ENCODE measurements at places on chromosomes 5 and 9.

GRCh38 chr5:37811866-37812265 lies 28.0 kb downstream of the GDNF start:
- DNase-seq, result no peak

GRCh38 chr9:34536685-34537084 lies 13.9 kb upstream of the ENHO start:
- no peak for DNase-seq

- DNase-seq, result no peak
These were observed 23.7 kb downstream of the ENHO start for GRCh38 chr9:34499076-34499475.

GRCh38 chr5:991472-992267 lies 16.9 kb upstream of the NKD2 start:
- DNase-seq, result no peak

- DNase-seq, result no peak
These were observed 37.5 kb upstream of the CPEB4 start for GRCh38 chr5:173850659-173851058.

- no peak for DNase-seq
These were observed 59.4 kb downstream of the SIL1 start for GRCh38 chr5:139138809-139139208.

DNA sequence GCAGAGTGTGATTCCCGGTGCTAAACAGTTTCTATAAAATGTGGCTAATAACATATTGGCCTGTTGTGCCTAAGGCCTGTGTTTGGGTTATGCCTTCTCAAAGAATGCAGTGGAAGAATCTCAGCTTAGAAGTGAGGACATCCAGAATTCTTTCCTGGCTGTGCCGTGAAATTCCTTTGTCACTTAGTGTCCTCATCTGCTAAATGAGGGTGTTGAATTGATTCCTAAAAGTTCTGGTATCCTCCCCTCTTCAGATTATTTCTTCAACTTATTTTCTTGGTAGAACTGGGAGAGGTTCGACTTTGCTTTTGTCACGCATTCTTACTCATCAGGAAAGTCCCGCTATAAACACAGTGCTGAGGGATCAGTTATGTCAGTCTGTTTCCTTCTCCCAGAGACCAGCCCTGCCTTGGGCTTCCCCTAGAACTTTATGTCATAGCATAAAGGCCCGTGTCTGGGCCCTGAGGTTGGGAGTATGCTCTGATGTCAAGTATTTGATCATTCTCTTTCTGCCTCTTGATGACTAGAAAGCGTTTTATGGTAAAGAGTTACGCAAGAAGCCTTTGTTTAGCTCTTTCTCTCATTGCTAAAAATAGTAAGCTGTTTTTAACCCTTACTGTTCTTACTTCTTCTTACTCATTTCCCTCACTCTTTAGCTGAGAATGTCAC lies 29.5 kb downstream of the MTAP start:
- no peak for DNase-seq

DNA sequence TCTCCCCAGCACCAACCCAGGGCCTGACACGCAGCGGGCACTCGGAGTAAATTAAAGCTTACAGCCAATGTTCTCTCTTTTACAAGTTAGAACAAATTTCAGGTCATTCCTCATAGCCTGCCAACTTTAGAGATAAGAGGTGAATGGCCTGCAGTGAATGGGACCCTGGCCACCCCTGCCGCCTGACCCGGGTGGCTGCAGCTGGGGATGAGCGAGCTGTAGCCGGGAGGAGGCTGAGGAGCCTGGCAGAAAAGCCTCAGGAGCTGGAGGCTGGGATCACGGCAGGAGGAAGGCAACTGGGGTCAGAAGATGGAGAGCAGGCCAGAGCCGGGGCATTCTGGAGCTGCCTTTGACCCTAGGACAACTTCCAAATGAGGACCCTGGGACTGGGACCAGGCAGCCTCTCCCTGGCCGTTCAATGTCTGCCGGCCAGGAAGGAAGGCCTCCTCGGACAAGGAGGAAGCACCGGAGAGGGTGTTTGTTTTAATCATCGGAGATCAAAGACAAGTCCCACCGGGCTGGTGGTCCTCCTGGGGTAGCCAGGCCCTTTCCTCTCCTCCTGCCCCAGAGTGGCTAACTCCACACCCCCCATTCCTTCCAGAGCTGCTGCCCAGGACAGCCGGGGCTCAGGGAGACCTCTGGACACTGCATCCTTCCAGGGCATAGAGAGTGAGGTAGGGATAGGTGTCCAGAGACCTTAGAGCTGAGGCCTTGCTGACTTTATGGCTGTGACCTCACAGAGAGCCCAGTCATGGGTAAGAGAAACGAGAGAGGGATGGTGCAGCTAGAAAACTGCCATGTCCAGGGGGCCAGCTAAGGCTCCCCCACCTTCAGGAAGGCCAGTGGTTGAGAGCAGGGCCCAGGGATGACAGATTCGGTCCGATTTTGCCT lies 87.3 kb upstream of the LMX1B start:
- DNase-seq, result no peak

DNA sequence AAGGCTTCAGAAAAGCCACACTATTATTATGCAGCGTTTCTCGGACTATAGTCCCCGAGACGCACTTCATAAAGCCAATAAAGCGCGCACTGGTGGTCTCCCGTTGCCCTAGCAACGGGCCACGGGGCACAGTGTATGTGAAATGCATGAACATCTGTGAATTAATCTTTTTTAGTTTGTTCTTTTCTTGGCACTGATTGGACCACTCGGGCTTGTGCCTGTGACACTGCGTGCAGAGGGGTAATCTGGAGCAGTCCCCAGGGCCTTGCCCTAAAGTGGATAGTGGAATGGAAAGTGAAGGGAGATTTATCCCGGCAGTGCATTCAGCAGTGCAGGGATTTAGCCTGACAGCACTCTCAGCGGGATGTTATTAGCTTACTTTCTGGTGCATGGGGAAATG lies 92.1 kb downstream of the TLE4 start:
- no peak for DNase-seq

DNA sequence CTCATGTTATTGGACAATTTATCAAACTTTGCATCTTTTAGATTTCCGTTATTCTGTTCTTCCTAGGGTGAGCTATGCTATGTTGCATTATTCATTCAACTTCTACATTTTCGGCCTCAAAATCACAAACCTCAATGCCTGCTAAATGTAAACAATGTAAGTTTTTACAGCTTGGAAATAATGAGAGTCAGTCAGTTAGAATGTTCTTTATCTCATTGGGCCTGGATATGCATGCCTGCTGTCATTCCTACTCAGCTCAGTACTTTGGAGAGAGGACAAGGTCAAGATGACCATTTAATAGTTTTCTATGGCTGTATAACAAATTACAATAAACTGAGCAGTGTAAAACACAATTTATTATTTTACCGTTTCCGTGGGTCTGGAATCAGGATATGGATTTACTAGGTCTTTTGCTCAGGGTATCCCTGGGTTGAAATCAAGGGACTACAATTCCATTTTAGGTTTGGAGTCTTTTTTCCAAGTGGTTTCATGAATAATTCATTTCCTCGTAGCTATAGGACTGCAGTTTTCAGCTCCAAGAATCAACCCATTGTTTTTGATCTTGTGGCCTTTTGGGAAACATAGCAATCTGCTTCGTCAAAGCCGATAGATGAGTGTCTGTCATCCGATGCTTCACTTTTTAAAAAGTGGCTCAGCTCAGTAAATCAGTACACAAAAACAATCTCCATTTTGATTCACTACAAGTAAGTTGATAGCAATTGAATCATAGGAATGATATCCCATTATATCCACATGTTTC lies 1143.2 kb upstream of the CDH6 start:
- DNase-seq, result no peak

DNA sequence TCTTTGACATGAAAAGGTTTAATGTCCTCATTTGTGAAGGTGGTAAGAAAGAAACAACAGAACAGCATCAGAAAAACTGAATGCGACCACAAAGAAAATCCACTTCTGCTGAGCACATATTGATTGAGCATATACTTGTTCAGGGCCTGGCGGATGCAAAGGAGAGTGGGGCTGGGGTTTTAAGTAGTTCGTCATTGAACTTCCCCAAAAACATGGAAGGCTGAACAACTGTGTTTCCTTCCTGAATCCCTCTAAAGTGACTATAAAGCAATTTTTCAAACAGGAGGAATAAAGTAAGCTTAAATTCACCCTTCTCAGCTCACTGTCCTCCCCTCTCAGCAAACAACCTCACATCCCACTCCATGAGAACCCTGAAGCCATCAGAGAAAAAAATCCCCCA lies 262.9 kb downstream of the AGTPBP1 start:
- DNase-seq, result no peak

DNA sequence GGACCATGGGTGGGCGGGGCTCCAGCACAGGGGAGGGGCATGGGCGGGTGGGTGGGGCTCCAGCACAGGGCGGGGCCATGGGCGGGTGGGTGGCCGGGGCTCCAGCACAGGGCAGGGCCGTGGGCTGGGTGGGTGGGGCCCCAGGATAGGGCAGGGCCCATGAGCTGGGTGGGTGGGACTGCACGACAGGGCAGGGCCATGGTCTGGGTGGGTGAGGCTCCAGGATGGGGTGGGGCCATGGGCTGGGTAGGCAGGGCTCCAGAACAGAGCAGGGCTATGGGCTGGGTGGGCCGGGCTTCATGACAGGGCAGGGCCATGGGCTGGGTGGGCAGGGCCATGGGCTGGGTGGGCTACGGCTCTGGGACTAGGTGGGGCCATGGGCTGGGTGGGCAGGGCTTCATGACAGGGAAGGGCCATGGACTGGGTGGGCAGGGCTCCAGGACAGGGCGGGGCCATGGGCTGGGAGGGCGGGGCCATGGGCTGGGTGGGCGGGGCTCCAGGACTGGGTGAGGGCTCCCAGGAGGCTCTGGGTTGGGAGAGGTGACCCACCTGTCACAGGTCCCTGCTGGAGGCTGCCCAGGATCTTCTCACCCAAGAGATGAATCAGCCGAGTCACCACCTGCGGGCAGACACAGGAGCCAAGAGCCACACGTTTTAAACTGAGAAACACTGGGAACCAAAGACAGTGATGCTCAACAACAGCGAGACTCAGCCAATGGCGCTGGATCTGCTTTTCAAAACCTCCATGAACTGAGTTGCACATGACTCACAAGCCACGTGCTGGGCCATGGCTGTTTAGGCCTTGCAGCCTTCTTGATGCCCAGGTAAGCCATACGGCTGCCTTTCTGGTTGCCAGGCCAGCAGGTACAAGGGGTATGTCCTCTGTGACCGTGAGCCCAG lies 33.6 kb upstream of the NSMF start:
- no peak for DNase-seq

GRCh38 chr9:76650692-76651091 lies 113.5 kb upstream of the PCA3 start:
- no peak for DNase-seq

DNA sequence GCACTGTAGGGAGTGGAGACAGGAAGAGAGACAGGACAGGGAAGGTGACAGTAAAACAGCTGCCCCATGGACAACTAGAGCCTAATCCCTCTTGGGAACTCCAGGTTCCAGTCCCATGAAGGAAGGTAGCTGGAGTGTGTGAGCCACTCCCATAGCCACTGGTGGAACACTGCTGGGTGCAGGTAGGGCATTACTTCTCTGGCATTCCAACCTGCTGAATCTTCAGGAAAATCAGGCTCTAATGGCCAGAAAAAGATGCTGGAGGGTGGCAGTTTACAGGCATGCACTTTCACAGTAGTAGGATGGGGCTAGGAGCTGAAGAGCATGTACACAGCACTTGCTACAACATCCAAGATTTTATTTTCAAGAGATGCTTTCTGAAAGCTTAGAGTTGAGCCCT lies 259.4 kb downstream of the AUH start:
- DNase-seq, result no peak

DNA sequence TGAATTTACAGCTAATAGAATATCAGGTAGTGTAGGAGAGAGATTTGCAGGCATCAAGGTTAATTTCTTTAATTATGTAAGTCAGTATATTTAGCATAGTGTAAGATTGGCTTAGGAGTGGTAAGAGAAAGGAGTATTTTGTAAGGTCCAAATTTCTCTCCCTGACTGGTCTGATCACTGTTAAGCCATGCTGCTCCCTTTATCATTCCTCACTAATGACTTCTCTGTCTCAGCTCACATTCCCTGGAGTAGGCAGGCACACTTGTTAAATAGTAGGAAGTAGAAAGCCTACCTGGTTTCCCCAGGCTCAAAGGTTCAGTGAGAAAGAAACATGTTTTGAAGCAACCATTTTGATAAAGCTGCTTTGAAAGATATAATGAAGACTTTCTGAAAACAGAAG lies 90.7 kb downstream of the SMIM15 start:
- DNase-seq, result no peak

GRCh38 chr5:96529559-96529958 lies 96.5 kb upstream of the PCSK1 start:
- no peak for DNase-seq

- peak; percentile 83 for DNase-seq
These were observed 146.2 kb downstream of the GOLPH3 start for GRCh38 chr5:32027717-32028458.

DNA sequence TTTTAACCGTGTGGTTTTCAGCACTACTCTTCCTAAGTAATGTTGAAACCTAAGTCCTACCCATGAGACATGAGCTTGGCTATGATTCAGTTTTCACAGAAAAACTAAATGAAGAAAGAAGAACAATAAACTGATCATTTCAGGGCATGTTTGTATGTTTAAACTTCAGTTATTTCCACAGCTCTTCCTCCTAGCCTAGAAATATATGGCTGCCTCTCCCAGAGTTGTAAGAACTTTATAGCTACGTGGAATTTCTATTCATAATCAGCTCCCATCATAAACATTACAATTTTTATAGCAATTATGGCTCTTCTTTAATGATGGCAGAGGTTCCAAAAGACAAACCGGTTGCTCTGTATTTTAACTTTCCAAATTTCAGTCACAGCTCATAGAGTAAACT lies 314.7 kb upstream of the ADAMTSL1 start:
- no peak for DNase-seq

- peak; percentile 15 for DNase-seq
These were observed 60.7 kb downstream of the MAT2B start for GRCh38 chr5:163565931-163566608.

DNA sequence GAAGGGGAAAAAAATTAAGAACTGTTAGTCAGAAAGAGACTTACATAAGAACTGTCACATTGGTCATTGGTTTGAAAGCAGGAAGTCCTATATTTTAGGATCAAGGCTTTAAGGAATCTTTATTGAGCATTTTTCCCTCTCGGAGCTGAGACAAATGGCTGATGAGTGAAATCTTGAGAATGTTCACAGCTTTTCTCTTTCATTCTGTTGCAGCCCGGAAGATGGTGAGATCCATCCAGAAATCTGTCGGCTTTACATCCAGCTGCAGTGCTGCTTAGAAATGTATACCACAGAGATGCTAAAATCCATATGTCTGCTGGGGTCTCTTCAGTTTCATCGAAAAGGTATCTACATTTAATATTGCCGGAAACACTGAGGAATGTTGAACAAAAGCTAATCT lies 69.7 kb downstream of the RGS7BP start:
- no peak for DNase-seq

GRCh38 chr9:128442150-128442549 lies 13.7 kb upstream of the ODF2 start:
- no peak for DNase-seq

Data from right lung (tissue), 10 donors.